NCI-H460 (cell line): ENCODE measurements at places on chromosomes 6 and 20. TPM values are rescaled to one million over a fixed set of nuclear protein-coding genes. Genes with fewer than 3 reads are reported as not detected.

GRCh38 chr6:77763124-77763523 lies 110.3 kb downstream of the MEI4 start:
- DNase-seq = no peak

The SFTA2 gene
- total RNA-seq = not detected in 2 replicates

- DNase-seq = no peak
These were observed 5.3 kb upstream of the FUCA2 start for GRCh38 chr6:143516690-143517446.

The FHL5 gene
- not detected in 2 replicates for total RNA-seq

GRCh38 chr20:53707371-53708055 lies 113.9 kb upstream of the ZNF217 start:
- no peak for DNase-seq

The VGLL2 gene
- total RNA-seq = not detected in 2 replicates

The ADGRG6 gene
- 73.8 and 78.7 TPM in 2 replicates for total RNA-seq

The ARG1 gene
- total RNA-seq = not detected in 2 replicates
